Kidney epithelial cell (primary cell): ENCODE measurements at places on chromosomes 16 and 17. TPM values are rescaled to one million over a fixed set of nuclear protein-coding genes. Genes with fewer than 3 reads are reported as not detected.

GRCh38 chr16:89070590-89070989 lies 23.1 kb upstream of the ACSF3 start:
- no peak for DNase-seq

Gene HOXB5
- total RNA-seq = 3.6 and 3.8 TPM in 2 replicates

DNA sequence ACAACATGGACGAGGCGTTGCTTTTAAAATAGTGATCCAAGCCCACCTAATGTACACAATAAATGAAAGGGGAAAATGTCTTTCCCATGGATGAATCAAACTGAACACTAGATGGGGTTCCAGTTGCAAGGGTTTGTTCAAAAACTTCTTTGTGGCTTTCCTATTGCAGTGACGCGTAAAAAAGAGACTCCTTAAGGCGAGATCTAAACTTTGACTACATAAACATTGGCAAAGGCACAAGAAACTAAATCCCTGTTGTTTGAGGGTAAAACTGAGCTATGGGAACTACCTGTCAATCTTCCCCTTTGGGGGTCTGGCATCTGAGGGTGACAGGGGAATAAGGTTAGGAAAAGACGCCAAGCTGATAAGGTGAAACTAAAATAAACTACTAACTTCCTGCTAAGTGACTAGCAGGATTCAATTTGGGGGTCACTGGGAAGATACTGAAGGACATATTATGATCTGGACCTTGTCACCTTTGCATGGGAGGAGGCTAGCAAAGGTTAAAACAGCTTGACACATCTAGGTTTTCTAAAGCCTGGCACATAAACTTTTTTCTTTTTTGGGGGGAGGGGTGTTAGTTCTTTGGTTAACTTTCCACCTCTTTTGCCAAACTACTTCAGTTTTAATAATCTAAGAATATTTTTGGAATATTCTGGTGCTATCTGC lies 4.7 kb downstream of the SALL1 start:
- no peak for DNase-seq

Gene IRX3
- 3.2 and 4.1 TPM in 2 replicates for total RNA-seq

- no peak for DNase-seq
These were observed 10.0 kb upstream of the C1QTNF8 start for GRCh38 chr16:1105888-1106620.

- no peak for DNase-seq
These were observed 53.4 kb downstream of the ARSG start for GRCh38 chr17:68344701-68345136.

Gene PYDC1
- not detected in 2 replicates for total RNA-seq

- DNase-seq = no peak
These were observed 1.6 kb downstream of the BAHCC1 start for GRCh38 chr17:81396722-81397313.

Gene GLIS2
- 11.5 and 14.7 TPM in 2 replicates for total RNA-seq

- DNase-seq = no peak
These were observed 19.4 kb downstream of the PIK3R5 start for GRCh38 chr17:8946071-8946470.

DNA sequence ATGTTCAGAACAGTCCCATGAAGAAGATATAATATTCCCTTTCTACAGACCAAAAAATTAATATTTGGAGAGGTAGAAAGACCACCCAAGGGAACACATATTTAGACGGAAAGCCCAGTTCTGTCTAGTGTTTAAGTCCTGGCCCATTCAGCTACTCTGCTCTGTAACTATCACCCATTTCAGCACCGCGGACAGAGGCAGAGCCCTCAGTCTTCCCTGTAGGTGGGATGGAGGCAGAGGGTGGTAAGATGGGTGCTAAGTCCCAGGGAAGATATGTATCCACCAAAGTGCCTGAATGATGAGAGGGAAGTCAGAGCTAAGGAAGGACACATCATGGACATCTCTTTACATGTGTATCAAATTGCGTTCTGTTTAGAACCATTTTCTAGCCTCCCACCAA lies 27.8 kb upstream of the C16orf78 start:
- DNase-seq = no peak

Gene BCL6B
- total RNA-seq = 0.08 TPM in 1 of 2 replicates, not detected in the other

Gene KRT24
- not detected in 2 replicates for total RNA-seq

Gene TNS4
- 0.34 TPM in 1 of 2 replicates, not detected in the other for total RNA-seq

GRCh38 chr17:70172923-70173322 lies 3.6 kb downstream of the KCNJ2 start:
- DNase-seq = no peak

DNA sequence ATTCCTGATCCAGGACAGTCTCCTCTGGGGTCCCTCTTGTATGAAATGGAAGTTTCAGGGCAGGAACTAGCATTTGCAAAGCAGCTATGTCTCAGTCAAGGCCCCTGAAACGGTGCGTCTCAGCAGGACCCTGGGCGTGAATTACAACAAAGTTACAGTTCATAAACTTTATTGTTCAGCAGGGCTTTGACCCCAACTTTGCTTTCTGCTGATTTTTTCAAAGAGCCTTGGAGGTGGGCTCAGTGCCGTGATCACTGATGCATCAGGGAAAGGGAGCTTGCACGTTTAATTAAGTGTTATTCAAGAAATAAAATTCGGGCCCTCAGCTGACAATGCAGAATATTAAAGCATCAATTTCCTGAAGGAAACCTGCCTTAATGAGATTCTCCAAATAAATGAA lies 260.1 kb upstream of the C16orf82 start:
- DNase-seq = no peak

- DNase-seq = no peak
These were observed 19.5 kb downstream of the SEC14L1 start for GRCh38 chr17:77160091-77160874.

DNA sequence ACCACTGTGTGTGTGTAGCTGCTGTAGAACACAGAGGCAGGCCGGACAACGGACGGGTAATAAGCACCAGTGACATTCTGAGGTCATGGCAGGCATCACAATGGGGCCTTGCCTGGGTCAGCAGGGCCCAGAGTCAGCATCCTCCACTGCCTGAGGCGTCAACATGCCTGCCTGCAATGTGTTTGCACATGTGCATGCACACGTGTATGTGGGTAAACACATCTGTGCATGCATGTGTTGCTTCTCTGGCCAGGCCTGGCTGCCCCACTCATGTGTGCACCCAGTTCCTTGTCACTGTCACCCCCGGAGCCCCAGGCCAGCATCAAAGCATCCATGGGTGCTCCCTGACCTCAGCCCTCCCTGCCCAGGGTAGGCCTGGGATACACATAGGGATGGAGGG lies 43.3 kb downstream of the LGALS9 start:
- no peak for DNase-seq

- DNase-seq = no peak
These were observed 79.0 kb downstream of the C16orf78 start for GRCh38 chr16:49452578-49452977.

DNA sequence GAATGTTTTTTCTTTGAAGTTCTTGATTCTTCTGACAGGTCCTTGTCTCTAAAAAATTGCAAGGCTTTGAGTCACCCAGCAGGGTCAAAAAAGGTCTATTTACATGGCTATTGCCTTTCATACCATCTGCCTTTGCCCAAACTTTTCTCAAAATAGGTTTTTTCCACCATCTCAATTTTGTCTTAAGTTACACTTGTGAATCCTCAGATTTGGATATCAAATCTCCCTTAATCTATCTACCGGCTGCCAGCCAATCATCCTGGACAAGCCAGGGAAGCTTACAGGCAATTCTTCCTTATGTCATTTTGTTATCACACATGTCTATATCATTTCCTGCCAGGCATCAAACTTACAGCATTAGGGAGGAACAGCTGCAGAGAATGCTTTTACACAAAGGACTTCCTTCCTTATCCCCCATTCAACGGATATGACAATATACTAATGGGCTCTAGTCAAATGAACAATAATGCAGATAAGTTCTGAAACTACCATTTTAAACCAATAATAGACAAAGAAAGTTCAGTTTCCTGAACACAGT lies 104.1 kb upstream of the CORO6 start:
- no peak for DNase-seq

DNA sequence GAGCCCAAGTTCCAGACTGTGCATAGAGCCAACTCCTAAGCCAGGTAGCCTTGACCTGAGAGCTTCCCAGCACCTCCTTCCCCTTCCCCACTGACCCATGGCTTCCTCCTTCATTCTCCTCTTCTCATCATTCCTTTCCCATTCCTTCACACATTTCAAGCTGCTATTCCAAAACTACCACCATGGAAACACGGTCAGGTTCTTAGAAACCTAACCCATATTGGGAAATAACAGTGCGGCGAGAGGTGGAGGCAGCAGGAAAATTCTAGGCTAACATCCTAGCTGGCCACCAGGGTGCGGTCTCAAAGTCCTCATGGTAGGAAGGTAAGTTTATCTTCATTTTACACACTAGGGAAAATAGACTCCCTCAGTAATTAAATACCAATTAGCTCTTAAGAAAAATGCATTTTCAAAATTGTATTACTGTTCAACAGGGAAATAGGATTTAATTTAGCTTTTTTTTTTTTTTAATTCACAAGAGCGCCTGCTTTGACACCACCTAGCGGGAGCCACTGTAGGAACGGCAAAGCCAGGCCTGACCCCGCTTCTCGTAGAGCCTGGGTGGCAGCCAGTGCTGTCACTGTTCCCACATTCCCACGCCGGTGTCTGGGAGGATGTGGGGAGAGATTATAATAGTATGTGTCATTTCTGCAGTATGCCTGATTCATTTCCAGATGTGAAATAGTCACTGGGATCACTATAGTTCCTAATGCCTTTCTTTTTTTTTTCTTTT lies 14.0 kb upstream of the SPHK1 start:
- peak; percentile 65 for DNase-seq

- DNase-seq = no peak
These were observed 76.3 kb upstream of the AXIN2 start for GRCh38 chr17:65637786-65638185.
